ENCODE measurements at places on chromosomes 1 and 21. TPM values are rescaled to one million over a fixed set of nuclear protein-coding genes. Genes with fewer than 3 reads are reported as not detected.

- DNase-seq = no peak
Observed at GRCh38 chr1:78038071-78038470, 7.7 kb upstream of the GIPC2 start.

RGS1 gene
- not detected for total RNA-seq

SDHB gene
- 44.9 TPM for total RNA-seq

DNA sequence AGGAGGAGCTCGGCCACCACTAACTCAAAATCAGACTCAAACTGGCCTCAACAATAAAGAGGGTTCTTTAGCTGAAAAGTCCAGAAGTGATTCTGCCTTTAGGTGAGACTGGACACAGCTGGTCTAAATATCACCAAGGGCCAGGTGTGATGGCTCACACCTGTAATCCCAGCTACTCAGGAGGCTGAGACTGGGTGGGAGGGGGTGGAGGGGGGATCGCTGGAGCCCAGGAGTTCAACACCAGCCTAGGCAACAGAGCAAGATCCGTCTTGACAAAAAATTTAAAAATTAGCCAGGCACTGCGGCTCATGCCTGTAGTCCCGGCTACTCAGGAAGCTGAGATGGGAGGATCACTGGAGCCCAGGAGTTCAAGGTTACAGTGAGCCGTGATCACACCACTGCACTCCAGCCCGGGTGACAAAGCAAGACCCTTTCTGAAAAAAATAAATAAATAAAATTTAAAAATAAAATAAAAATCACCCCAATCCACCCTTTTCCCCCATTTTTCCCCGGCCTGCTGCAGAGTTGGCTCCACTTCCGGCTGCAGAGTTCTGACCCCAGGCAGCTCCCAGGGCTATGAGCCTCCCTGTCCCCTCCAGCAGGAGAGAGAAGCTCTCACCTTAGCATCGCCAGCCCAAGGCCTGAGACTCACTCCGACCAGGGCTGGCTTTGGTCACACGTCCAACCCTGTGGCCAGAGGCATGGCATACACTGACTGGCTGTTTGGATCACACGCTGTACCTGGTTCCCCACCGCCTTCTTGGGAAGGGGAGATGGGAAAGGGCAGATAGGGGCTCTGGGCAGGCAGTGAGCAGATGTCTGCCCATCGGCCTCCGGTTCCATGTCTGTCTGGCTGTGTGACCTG, 87.3 kb upstream of the IFFO2 start:
- DNase-seq = no peak

DNA sequence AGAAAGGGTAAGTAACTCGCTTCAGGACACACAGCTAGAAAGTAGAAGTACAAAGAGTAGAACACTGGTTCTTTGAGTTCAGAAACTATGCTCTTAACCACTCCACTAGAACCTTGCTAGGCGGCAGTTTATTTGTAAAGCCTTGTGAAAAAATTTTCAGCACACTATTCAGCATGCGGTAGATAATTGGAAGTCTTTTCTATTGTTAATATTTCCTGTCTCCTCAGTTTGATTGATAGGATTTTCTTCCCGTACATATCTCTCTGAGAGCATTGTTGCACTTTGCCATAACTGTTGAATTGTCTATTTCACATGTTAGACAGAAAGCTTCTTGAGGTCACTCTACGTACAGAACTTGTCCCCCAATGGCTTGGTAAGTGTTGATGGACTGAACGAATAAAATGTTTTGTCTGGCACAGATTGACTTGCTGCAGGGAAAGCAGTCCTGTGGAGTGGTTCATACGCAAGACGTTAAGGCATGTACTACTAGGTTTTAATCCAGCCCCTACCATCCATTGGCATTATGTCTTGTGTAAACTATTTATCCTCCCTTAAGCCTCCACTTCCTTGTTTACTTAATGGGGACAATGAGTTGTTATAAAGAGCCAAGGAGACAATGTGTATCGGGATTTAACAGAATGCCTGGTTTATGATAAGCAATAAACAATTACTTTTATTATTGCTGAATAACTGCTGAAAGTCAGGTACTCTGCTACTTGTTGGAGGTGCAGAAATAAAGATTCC, 35.8 kb downstream of the C1orf21 start:
- no peak for DNase-seq

RALGPS2 gene
- total RNA-seq = 29.8 TPM

OR2L5 gene
- not detected for total RNA-seq

DNA sequence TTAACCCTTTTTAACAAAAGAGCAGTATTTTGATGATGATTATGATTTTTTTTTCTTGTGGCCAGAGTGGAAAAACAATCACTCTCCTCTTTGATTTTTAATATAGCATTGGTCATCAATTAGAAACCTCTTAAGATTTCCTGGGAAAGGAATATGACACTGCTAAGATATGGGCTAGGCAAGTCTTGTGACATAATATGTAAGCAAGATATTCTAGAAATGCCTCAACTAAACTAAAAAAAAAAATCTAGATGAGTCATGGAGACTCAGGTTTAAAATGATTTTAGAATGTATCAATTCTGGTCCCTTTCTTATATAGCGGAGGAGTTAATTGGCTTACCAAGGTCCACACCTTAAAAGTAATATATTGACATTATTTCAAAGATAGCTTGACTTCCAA, 60.3 kb upstream of the JUN start:
- no peak for DNase-seq

LYPD8 gene
- total RNA-seq = not detected

GRCh38 chr1:85358702-85359438, 82.4 kb upstream of the BCL10 start:
- no peak for DNase-seq

GRCh38 chr1:94654031-94654430, 112.5 kb upstream of the F3 start:
- DNase-seq = no peak

GBP6 gene
- 0.26 TPM for total RNA-seq

DNA sequence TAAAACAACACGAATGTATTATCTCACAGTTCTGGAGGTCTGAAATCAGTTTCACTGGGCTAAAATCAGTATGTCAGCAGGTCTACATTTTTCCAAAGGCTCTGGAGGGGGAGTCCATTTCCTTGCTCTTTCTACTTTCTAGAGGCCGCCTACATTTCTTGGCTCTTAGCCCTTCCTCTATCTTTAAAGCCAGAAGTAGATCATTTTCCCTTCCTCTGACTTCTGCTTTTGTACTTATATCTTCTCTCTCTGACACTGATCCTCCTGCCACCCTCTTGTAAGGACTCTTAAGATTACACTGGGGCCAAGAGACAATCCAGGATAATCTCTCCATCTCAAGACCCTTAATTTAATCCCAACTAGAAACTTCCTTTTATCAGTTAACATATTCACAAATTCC, 41.4 kb downstream of the MSH4 start:
- no peak for DNase-seq

GRCh38 chr1:179924268-179924667, 30.3 kb upstream of the CEP350 start:
- no peak for DNase-seq

- DNase-seq = no peak
Observed at GRCh38 chr1:232851532-232851931, 46.3 kb downstream of the MAP10 start.

DNA sequence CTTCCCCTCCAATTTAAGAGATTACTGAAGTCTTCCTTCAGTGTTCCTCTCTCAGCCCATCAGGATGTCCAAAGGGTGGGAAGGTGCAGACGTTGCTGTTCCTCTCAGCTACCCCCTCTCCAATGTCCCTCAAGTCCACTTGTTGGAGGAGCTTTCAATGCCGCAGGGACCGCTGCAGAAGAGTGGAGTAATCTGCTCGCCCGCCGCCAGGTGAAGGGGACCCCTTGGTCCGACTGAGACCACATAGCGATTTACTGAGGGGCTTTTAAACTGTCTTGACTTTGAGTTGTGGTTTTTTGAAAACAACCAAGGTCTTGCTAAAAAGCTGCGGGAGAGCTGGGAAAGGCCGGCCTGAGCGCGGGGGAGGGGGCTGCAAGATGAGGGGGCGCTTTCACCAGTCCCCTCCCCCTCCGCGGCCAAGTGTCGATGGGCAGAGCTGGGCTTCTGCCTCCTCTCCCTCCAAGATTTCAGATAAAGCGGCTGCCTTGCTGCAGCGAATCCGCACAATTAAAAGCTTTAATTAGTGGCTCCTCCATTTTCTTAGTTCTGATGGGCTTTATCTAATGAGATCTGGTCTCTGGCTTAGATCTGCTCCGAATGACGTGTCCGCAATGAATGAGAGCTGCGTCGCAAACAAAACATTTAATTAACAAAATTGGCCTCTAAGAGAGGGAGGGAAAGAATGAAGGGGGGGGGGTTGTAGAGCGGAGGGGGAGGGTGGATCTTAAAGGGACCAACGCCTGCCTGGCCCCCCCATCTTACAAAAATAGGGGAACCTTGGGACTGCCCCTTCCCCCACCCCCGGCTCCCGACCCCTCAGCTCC, 5.9 kb downstream of the LMO4 start:
- peak; percentile 58 for DNase-seq

TGFB2 gene
- 0.62 TPM for total RNA-seq

DYNLT4 gene
- 1.4 TPM for total RNA-seq

- DNase-seq = no peak
Observed at GRCh38 chr21:20110368-20110767, 887.8 kb upstream of the NCAM2 start.

DNA sequence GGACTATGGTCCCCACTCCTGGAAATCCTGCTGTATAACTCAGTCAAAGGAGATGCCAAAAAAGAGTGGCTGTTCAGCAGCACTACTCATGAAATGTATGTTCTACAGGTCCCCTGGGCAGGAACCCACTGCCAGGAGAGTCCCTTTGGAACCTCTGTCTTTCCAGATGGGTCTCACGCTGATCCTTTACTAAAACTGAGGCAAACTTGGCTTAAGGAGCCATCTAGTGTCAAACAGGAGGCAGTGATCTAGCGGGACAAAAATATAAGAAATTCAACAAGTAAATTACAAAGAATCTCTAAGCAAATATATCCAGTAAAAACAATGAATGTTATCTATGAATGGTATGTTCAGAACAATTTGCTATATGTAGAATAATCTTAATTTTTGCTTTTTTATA, 80.5 kb upstream of the PRMT6 start:
- no peak for DNase-seq

- no peak for DNase-seq
Observed at GRCh38 chr1:24551290-24551959, 4.5 kb upstream of the NCMAP start.

CD1B gene
- not detected for total RNA-seq

BACE2 gene
- total RNA-seq = 151 TPM

DNA sequence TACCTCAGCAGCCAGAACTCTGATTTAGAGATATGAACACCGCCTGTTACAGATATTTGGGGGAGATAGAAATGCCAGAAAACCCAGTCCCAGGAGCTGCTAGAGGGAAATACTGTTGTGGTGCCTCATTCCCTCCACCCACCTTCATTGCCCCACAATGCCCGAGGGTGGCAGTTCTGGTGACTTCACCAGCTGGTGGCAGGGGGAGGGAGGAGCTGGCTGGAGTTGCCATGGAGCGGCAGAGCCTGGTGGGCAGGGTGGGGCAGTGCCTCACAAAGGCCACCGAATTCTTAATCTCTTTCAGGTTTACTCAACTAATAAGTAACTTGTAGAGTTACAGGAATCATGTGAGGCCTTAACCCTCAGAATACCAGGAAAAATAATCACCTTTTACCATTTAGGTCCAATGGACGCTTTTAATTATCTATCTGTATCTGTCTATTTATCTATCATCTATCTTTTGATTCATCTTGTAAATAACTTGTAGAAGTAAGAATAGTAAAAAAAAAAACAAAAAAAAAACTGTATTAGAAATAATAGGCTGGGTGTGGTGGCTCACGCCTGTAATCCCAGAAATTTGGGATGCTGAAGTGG, 11.7 kb upstream of the S100A11 start:
- no peak for DNase-seq

DFFB gene
- 6.8 TPM for total RNA-seq

DNA sequence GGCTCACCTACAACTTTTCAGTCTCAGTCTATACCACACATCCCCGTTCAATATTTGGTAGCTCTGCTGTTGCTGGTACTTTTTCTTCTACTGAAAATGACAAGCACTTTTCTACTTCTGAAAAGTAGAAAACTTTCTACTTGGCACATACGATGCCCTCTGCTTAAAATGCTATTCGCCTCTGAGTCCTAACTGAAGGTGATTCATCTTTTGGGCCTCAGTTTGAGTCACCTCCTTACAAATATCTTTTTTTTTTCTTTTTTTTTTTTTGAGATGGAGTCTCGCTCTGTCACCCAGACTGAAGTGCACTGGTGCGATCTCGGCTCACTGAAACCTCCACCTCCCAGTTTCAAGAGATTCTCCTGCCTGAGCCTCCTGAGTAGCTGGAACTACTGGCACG, 136.0 kb upstream of the CYYR1 start:
- no peak for DNase-seq

DNA sequence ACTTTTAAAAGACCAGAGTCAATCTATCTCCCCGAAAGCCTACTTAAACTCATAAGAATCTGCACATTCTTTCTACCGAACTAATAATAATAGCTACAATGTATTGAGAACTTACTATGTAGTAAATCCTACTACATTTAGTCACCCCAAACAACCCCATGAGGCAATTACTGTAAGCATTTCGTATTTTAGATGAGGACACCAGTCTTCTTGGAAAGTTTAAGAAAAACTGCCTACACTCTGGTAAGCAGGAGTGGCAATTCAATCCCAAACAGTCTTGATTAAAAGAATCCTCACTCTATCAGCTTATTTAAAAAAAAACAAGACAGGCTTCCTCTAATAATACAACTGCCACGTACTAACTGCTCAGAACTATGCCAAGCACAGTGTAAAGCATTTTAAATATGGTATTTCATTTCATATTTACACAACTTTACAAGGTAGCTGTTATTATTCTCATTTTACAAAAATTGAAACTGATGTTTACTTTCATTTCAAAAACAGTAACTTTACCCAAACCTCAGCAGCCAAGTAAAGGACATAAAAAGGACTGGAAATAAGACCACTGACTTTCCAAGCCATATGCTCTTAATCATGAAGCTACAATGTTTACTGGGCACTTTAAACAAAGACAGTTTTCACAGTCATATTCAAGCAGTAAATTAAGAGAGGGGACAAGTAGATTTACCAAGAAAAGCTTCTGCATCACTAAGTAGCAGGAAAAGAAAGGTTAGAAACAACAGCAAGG, 13.9 kb downstream of the ARID4B start:
- no peak for DNase-seq

- DNase-seq = no peak
Observed at GRCh38 chr1:117591252-117591651, 14.6 kb upstream of the TENT5C start.

Data from endothelial cell (in vitro differentiated cells).